Fibroblast of lung (primary cell): ENCODE measurements at places on chromosomes 2 and 18. TPM values are rescaled to one million over a fixed set of nuclear protein-coding genes. Genes with fewer than 3 reads are reported as not detected.

- no peak for DNase-seq
Observed at GRCh38 chr2:231041061-231041689, 3.9 kb downstream of the C2orf72 start.

DNA sequence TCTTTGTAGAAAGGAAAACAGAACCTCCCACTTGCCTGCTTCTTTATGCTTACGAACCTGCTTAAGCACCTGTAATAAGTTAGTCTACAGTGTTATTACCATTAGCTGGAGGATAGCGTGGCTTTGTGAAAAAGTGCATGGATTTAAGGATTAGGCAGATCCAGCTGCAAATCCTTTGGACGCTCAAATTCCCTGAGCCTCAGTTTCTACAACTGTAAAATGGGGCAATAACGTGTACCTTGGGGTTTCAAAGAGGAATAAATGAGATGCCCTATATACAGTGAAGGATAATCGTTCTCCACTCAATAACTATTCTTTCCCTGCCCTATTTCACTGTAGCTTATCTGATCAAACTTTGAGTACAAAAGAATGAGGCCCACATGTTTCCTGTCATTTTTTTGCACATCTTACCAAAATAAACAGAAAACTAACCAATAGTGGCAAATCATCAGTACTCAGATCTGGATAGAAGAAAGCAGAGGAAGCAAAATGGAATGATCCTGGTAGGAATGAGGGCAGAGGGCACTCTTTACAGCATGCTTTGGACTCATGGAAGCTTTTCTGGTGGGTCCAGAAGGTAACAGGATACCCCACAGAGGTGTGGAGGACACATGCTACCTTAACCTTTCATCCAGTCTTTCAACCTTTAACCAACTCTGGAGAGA is 14.8 kb downstream of the MOGAT1 start:
- DNase-seq, result no peak

- no peak for DNase-seq
Observed at GRCh38 chr2:60527762-60528161, 25.7 kb downstream of the BCL11A start.

Gene ITM2C
- polyA plus RNA-seq, result 182 and 236 TPM in 2 replicates

Gene RGPD3
- polyA plus RNA-seq, result 0.07 and 0.12 TPM in 2 replicates

Gene WDR7
- 7.2 and 9.4 TPM in 2 replicates for polyA plus RNA-seq

Gene GPR75
- polyA plus RNA-seq, result 1.4 and 2.1 TPM in 2 replicates
